ENCODE measurements at places on chromosomes 5 and 9.

DNA sequence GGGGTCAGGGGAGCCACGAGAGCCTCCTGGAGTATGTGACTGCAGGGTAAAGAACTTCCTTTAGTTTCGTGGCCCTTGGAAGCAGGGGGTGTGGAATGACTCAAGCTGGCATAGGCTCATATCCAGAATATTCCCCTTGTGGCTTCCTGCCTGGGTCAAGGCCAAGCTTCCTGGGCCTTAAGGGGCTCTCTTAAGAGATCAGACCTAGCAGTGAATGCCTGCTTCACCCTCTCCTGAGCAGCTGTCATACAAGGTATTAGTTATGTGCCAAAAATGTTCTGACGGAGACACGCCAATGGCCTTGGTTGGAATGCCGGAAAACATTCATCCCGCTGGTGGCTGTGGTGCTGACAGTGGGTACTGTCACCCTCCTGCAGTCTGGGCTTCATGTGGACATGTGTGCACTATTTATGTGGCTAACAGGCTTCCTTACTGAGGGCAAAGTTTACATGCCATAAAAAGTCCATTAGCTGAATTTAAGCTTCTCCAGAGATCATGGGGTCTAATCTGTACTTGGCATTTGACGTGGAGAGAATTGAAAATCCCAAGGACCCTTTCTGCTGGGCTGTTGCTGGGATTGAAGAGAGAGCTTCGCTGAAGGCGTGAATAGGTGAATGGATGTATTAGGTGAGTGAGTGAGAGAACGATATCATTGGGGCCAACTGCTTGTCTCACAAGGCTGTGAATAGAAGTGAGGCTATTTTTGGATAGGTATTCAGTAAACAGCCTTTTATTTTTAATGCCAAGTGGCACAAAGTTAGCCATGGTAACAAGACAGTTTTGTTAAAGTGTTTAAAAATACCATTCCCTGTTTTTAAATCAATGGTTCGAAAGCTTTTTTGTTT, 156.8 kb downstream of the MACROH2A1 start:
- DNase-seq: no peak

- DNase-seq: peak; percentile 54
Measured at GRCh38 chr5:90473396-90474234, 956 bp downstream of the MBLAC2 start.

GRCh38 chr9:78592811-78593210, 295.9 kb downstream of the PSAT1 start:
- DNase-seq: no peak

DNA sequence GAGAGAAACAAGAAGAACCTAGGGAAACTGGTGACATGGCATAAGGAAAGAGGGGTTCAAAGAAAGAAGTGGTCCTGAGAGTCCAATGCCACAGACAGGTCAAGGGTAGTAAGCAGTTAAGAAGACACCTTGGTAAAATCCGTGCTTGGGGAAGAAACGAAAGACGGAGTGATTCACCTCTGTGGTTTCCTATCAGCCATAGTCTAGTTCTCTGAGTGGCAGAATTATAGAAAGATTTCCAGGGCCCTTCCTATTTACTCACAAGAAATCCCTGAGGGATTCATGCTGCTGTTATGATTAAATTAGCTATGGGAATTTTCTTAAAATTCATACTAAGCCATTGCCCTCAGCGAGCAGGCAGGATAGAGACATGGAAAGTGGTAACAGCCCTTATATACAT, 31.7 kb downstream of the IL33 start:
- DNase-seq: no peak

DNA sequence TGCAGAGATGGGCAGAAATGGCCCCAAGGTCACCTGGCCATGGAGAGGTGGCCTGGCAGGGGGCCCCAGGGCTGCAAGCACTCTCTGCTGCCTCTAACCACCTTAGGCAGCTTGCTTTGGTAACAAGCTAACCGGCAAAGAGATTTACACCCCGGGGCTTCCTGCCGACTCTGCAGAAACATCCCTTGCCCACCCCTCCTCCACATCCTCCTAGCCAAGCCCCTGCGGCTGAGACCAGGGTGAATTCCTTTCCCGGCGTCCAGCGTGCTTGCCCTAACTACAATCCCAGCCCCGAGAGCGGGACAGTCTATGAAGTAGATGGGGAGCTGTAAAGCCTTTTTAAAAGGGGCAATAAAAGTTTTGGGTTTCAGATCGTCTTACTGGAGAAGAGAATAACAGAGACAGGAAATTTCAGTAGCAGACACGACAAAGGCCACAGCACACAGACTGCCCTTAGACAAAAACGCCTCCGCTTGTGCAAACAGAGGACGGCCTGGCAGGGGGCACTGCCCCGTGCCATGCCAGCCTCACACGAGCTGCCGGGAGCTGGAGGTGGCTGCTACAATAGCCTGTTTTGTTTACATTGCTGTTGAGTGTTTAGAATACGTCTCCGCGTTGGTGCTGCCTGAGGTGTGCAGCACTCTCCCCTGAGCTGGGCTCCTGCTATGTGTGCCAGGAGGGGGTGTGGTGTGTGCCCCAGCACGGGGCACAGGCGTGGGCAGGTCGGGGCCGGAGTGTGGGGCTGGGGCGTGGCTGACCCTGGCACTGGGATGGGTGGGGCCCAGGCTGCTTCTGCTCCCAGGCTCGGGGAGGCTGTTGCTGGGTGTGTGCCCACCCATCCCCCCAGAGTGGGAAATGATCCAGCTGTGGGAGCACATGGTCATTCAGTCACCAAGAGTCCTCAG, 15.3 kb downstream of the MYMK start:
- peak; percentile 30 for DNase-seq

GRCh38 chr5:143205883-143206195, 197.6 kb downstream of the NR3C1 start:
- DNase-seq: no peak

GRCh38 chr5:143436871-143437270, 33.4 kb upstream of the NR3C1 start:
- no peak for DNase-seq

DNA sequence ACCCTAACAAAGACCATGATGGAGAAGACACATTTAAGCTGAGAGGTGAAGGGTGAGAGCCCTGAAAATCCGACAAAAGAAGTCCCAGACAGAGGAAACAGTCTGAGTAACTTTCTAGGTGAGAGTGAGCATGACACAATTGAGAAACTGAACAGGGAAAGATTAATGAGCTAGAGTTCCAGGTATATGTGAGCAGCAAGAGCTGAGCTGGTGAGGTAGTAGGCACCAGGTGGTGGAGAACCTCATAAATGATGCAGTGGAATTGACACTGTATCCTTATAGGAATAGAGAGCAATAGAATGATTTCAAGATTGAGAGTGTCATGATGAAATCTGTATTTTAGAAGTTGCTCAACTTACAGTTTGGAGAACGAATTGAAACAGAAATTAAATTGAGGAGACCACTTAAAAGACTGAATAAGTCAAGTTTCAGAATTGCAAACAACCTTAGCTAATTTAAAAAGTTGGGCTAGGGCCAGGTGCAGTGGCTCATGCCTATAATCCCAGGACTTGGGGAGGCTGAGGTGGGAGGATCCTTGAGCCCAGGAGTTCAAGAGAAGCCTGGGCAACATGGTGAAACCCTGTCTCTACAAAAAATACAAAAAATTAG, 89.8 kb downstream of the NREP start:
- no peak for DNase-seq

DNA sequence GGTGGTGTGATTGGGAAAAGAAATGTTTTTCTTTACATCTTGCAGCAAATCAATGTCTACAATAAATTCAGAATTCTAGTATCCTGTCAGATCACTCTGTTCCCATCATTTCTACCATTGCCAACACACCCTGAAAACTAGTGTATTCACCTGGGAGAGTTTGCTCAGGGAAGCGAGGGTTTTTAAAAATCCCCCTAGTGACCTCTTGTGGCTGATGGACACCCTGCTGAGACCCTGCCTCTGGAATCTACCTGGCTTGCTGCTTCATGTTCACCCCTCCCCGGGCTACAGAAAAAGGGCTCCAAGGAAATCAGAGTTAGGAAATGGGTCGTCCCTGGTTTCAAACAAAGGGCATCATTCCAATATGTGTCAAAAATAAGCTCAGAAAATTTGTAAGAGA, 21.4 kb upstream of the ALDOB start:
- DNase-seq: no peak

DNA sequence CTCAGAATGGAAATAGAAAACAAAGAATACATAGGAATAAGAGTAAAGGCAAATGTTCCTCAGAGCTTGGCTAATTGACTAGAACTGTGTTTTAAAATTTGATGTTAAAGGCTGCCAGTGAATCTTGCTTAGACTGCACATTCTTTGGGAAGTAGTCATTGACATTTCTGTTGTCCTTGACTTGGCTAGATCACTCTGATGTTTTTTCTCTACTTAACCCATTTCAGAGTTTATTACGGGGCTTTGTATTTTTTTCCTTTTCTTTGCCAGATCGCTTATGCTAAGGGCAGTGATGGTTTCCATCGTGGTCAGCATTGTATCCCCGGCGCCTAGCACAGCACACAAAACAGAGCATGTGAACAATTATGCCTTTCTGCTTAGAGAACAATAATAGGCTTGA, 1126.7 kb upstream of the CDH9 start:
- no peak for DNase-seq

DNA sequence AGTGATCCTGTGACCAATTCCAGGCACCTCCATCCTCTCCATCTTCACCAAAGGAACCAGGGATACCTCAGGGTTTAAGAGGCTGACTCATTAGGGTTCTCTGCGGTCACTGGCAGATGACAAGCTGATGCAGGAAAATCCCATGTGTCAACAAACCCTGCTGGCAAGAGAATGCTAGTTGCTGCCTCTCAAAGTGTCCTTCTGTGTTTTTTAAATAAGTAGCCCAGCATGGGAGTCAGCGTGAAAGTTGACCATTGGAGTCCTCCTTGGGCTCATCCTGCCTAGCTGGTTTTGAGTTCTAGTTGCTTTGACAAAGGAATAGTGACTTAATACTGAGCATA, 200.2 kb downstream of the SLIT3 start:
- DNase-seq: no peak

DNA sequence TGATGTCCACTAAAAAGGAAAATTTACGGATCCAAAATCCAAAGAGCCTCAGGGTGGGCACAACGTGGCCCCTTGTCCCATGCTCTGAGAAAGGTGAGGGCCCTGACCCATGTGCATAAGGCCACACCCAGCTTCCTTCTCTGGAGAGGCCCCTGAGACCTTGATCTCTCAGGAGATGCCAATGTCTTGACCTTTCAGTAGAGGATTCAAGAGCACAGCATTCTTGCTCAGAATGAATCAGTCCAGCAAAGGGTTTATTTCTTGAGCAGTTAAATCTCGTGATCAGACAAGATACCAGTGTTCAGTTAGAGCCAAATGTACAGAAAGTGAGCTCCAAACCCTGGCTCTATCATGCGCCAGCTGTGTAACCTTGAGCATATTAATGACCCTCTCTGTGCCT, 115.9 kb upstream of the DAPK1 start:
- no peak for DNase-seq

GRCh38 chr5:133487093-133487492, 125.2 kb downstream of the FSTL4 start:
- no peak for DNase-seq

DNA sequence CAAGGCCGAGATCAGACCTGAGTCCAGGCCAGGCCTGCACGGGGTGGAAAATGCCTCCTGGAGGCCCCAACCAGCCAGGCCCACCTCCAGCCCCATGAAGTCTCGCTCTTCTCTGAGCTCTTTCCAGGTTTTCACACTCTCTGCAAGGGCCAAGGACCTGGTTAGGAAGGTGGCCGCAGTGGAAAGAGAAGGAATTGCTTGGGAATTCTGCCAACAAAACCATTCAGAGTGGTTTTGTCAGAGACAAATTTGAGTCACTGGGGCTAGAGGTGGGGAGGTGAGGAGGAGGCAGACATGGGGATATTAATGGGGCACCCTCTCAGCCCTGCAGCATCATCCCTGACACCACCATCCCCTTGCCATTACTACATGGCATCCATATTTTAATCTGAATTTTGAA, 261.0 kb downstream of the ROR2 start:
- no peak for DNase-seq

DNA sequence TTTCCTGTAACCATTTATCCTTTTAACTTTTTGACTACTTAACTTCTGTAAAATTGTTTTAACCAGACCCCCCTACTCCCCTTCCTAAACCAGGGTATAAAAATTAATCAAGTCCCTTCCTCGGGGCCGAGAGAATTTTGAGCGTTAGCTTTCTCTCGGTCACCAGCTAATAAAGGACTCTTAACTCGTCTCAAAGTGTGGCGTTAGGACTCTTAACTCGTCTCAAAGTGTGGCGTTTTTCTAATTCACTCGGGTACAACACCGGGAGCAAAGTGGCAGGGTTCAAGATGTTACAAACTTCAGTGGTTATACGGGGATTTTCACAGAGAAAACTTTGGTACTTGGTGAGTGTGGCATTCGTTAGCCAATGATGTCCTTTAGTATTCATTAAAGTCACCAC, 39.7 kb upstream of the PPP1R26 start:
- no peak for DNase-seq

DNA sequence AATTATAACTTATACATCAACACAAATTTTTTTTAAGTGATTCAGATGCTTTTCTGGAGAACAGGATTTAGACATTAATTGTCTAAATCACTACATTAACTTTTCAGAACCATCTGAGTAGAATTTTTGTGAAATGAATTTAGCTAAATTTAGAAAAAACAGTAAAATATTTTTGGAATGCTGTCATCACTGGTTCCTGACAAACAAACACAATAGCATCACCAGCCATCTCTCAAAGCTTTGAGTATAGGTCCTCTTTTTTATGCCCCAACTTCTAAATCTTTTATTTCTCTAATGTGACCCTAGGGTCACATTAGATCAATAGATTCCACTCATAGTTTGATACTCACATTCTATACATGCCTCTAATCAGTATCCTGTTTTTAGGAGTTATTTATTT, 104.6 kb downstream of the PRR16 start:
- DNase-seq: no peak

GRCh38 chr5:127997201-127997704, 86.3 kb upstream of the SLC12A2 start:
- DNase-seq: no peak

DNA sequence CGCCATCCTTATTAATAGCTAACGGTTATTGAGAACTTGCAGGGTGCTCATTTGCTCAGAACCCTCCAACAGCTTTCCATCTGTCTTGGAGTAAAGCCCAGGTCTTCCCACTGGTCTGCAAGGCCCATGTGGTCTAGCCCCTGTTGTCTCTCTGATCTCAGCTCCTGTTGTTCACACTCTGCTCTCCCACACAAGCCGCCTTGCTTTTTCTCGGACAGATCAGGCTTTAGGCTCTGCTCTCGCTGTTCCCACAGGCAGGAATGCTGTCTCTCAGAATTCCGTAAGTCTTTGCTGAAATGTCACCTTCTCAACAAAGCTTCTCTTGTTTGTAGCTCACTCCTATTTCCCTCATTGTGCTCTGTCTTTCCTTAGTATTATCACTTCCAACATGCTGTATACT, 34.3 kb downstream of the GPR107 start:
- no peak for DNase-seq

All from activated CD4-positive, alpha-beta T cell treated with anti-CD3 and anti-CD28 coated beads for 36 hours (primary cell).